Activated CD8-positive, alpha-beta T cell treated with anti-CD3 and anti-CD28 coated beads for 36 hours (primary cell): ENCODE measurements at places on chromosomes 2 and 18. TPM values are rescaled to one million over a fixed set of nuclear protein-coding genes. Genes with fewer than 3 reads are reported as not detected.

GRCh38 chr2:24558781-24559472 is 67.9 kb downstream of the NCOA1 start:
- no peak overlapping the region for H3K4me3 ChIP-seq
- no peak for DNase-seq
- H3K27ac ChIP-seq, result no peak overlapping the region
- H3K4me1 ChIP-seq, result peaks cover 31% of the 10 kb centered on the region

GRCh38 chr18:36934884-36935283 is 106.0 kb downstream of the KIAA1328 start:
- peaks cover 37% of the 10 kb centered on the region for H3K36me3 ChIP-seq
- H3K4me1 ChIP-seq, result no peaks in the 10 kb centered on the region
- H3K4me3 ChIP-seq, result no peak overlapping the region
- no peak for DNase-seq
- H3K27ac ChIP-seq, result no peak overlapping the region

DNA sequence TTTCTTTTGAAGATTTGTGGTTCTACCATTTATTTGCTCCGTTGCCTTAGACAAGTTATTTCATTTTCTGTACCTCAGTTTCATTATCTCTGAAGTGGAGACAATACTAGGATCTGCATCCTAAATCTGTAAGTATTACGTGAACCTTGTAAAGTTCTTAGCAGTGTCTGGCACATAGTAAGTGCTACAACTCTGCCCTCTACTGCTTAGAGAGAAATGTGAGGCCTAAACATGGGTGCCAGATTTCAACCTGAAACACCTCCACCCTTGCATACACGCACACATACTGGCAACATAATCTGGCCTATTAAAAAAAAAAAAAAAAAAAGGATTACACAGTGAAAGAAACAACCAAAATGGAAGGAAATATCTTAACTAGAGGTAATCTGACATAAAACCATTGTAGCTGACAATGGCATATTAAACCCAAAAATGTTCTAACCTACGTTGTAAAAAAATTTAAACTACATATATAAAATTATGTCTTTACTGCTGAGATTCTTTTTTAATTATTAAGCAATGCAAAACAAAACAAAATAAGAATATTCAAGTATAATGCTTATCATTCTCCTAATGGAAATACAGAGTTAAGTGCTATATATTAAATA is 132.6 kb downstream of the MAP2 start:
- no peak overlapping the region for H3K4me3 ChIP-seq
- H3K27ac ChIP-seq, result no peak overlapping the region
- H3K4me1 ChIP-seq, result no peaks in the 10 kb centered on the region
- peaks cover 2% of the 10 kb centered on the region for H3K27me3 ChIP-seq

- no peak overlapping the region for H3K27ac ChIP-seq
- H3K36me3 ChIP-seq, result no peaks in the 10 kb centered on the region
- peak; percentile 0 for DNase-seq
- H3K4me1 ChIP-seq, result peaks cover 4% of the 10 kb centered on the region
These were observed 456 bp downstream of the LRP1B start for GRCh38 chr2:142130111-142131009.

GRCh38 chr2:218985325-218986091 is 524 bp upstream of the FEV start:
- H3K27me3 ChIP-seq, result peaks cover 79% of the 10 kb centered on the region
- H3K4me1 ChIP-seq, result peaks cover 17% of the 10 kb centered on the region
- no peak overlapping the region for H3K27ac ChIP-seq
- no peak overlapping the region for H3K4me3 ChIP-seq
- no peaks in the 10 kb centered on the region for H3K36me3 ChIP-seq

DNA sequence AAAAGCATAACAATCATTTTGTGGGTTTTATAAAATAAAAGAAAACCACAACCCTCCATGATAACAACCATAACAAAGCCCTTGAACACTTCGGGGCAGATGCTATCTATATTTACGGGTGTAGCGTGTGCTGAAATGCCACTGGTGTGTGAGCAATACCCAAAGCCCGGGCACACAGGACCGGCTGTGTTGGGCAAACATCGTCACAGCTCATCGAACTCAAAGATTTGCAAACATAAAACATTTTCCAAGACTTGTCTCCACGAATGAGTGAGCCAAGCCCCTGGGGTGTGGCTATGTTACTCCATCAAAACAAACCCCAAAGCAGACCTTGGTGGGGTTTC is 290.2 kb downstream of the LPIN1 start:
- H3K36me3 ChIP-seq, result no peaks in the 10 kb centered on the region

The ASAP2 gene
- total RNA-seq, result not detected

GRCh38 chr2:208335-208734 is 55.5 kb downstream of the SH3YL1 start:
- peaks cover 4% of the 10 kb centered on the region for H3K27me3 ChIP-seq
- no peaks in the 10 kb centered on the region for H3K36me3 ChIP-seq
- no peak overlapping the region for H3K4me3 ChIP-seq
- H3K27ac ChIP-seq, result no peak overlapping the region
- no peaks in the 10 kb centered on the region for H3K4me1 ChIP-seq
- no peak for DNase-seq

DNA sequence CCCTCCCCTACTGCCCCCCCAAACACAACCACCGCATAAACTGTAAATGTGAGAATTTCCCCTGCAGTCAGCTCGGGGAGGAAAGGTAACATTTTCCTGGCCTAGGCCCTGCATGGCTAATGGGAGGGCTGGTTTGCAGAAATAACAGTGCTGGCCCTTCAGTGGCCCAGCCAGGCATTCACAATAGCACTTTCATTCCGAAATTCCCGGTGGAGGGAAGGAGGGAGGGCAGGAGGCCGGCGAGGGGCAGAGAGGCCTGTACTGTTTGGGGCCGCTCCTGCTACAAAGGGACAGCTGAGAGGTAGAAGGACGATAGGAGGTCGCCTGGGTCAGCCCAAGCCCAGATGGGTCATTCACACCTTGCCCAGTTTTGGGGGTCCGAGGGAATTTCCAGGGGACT is 11.3 kb downstream of the CYP26B1 start:
- H3K4me1 ChIP-seq, result no peaks in the 10 kb centered on the region
- H3K4me3 ChIP-seq, result no peak overlapping the region
- no peaks in the 10 kb centered on the region for H3K36me3 ChIP-seq
- peaks cover under 1% of the 10 kb centered on the region for H3K27me3 ChIP-seq
- no peak for DNase-seq
- no peak overlapping the region for H3K27ac ChIP-seq

GRCh38 chr18:55546851-55547704 is 40.9 kb downstream of the TCF4 start:
- H3K27ac ChIP-seq, result no peak overlapping the region
- H3K27me3 ChIP-seq, result no peaks in the 10 kb centered on the region
- H3K36me3 ChIP-seq, result no peaks in the 10 kb centered on the region
- H3K4me1 ChIP-seq, result no peaks in the 10 kb centered on the region
- no peak overlapping the region for H3K4me3 ChIP-seq

The GPR39 gene
- total RNA-seq, result not detected

The CXCR2 gene
- total RNA-seq, result 0.22 TPM

The CROCC2 gene
- not detected for total RNA-seq

DNA sequence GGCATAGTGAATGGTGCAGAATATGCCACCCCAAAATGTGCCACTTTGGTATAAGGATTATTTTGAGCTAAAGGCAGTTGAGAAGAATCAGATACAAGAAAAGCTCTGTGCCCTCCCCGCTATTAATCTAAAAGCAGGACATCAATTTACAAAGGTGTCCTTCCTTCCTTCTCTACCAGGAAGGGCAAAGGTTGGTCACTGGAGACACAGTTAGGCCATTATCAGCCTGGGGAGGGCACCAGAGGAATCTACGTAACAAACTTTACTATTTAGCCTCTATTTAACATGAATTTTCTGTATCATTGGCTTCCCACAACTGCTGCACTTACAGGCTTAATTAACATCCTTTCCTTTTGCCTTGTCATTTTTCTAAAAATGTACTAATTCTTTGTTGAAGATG is 52.6 kb downstream of the MEP1B start:
- no peak for DNase-seq
- no peaks in the 10 kb centered on the region for H3K36me3 ChIP-seq
- H3K27ac ChIP-seq, result no peak overlapping the region
- no peaks in the 10 kb centered on the region for H3K4me1 ChIP-seq
